ENCODE measurements at places on chromosomes 3 and 15. TPM values are rescaled to one million over a fixed set of nuclear protein-coding genes. Genes with fewer than 3 reads are reported as not detected.

Gene CEMIP
- 0.44 TPM for polyA plus RNA-seq

Gene ANKRD34C
- not detected for polyA plus RNA-seq

Gene RAB6B
- polyA plus RNA-seq: 0.41 TPM

Gene GOLGA6L4
- polyA plus RNA-seq: not detected

Gene TMOD2
- 1.9 TPM for polyA plus RNA-seq

Gene DZIP3
- polyA plus RNA-seq: 11.2 TPM

Gene SLC51A
- polyA plus RNA-seq: 0.47 TPM

Gene PLA2G4E
- polyA plus RNA-seq: not detected

Gene FAM174B
- polyA plus RNA-seq: 15.1 TPM

Gene ZFYVE19
- 15.7 TPM for polyA plus RNA-seq

Gene ZNF774
- polyA plus RNA-seq: not detected

Gene TMEM44
- polyA plus RNA-seq: 0.57 TPM

Gene CATSPER2
- 0.26 TPM for polyA plus RNA-seq

Gene SAMD7
- polyA plus RNA-seq: not detected

Gene ROPN1
- polyA plus RNA-seq: not detected

Gene MNS1
- polyA plus RNA-seq: not detected

Gene PROK2
- polyA plus RNA-seq: 1.5 TPM

Gene THPO
- not detected for polyA plus RNA-seq

Gene VGLL3
- polyA plus RNA-seq: not detected

Gene CHAC1
- polyA plus RNA-seq: not detected

Gene DUOXA2
- polyA plus RNA-seq: not detected

Gene CCDC51
- 9.1 TPM for polyA plus RNA-seq

Gene FBLN2
- not detected for polyA plus RNA-seq

Gene SH2D7
- not detected for polyA plus RNA-seq

Gene KCNMB3
- 1.0 TPM for polyA plus RNA-seq

Gene IL5RA
- polyA plus RNA-seq: not detected

Gene IP6K2
- polyA plus RNA-seq: 58.6 TPM

Gene STAC
- polyA plus RNA-seq: 0.76 TPM

Gene PP2D1
- polyA plus RNA-seq: 0.16 TPM

Gene FYCO1
- polyA plus RNA-seq: 2.1 TPM

Gene PRC1
- 2.7 TPM for polyA plus RNA-seq

Gene CACNA2D2
- 0.24 TPM for polyA plus RNA-seq

Gene CA12
- polyA plus RNA-seq: not detected

Gene TBC1D23
- polyA plus RNA-seq: 19.3 TPM

Gene GOLGA6D
- not detected for polyA plus RNA-seq

Gene SHQ1
- polyA plus RNA-seq: 14.5 TPM

Gene STRA6
- polyA plus RNA-seq: not detected

Gene GNAT1
- polyA plus RNA-seq: not detected

Gene POC1A
- 3.2 TPM for polyA plus RNA-seq

Gene CHMP2B
- 66.9 TPM for polyA plus RNA-seq

Gene IQSEC1
- polyA plus RNA-seq: 20.9 TPM

Gene GOLGA8M
- not detected for polyA plus RNA-seq

Gene CIAO2A
- 87.3 TPM for polyA plus RNA-seq

Gene CYP19A1
- polyA plus RNA-seq: not detected

Gene PLCH1
- not detected for polyA plus RNA-seq

Gene MESP2
- not detected for polyA plus RNA-seq

Gene LMAN1L
- not detected for polyA plus RNA-seq
